ENCODE measurements at places on chromosomes 6 and 20. TPM values are rescaled to one million over a fixed set of nuclear protein-coding genes. Genes with fewer than 3 reads are reported as not detected.

DNA sequence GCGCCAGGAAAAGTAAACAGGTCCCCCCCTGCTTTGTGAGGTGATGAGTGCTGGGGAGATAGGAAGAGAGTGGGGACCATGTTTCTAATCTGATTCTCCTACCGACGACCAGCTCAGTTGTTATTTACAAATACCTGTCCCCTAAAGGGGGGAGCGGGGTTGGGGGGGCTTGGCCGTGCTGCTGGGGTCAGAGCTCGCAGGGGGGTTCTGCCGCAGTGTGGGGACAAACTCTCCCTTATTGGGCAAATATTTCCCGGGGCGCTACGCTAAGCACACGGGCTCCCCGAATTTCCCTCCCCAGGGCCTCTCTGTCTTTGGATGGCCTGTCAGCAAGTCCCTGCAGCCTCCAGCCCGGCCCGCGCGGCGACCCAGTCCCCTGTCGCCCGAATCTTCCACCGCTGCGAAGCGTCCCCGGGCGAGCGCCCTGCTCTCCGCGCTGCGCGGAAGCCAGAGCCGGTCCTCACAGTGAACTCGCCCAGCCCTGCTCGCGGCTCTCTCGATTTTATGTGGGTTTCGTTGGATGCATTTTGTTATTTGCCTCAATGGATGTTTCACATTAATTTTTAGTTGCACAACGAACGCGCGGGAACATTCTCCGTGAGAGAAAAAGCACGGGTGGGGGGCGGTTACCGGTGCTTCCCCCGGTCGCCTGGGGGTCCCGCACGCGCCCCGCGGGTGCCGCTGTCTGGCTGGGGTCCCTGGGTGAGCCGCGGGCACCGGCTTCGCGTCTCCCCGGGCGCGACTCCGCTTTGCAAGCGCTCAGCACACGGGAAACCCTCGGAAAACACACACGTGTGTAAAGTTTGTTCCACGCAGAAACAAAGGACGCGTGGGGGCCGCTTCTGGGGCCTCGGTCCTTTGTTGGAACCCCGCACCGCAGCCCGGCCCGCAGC lies 1.5 kb upstream of the STX16 start:
- no peaks in the 10 kb centered on the region for H3K27me3 ChIP-seq
- DNase-seq, result no peak
- peaks cover 19% of the 10 kb centered on the region for H3K4me1 ChIP-seq
- H3K4me3 ChIP-seq, result peak overlapping the region; percentile 94
- H3K36me3 ChIP-seq, result peaks cover 13% of the 10 kb centered on the region

DNA sequence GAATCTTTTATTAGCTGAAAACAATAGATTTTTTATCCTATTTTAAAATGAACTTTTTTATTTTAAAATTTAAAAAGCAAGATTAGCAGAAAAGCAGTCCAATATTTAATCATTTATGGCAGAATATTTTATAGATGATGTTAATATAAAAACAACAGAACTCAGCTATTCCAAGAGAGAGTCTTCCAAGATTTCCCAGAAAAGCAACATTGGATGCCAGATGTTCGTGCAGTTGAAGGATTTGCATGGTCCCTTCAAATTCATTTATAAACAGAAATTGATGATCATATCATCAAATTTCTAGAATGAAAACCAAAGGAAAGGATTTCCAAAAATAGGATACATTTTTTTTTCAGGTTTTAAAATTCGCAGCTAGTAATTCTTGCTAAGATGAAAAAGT lies 25.4 kb upstream of the CNKSR3 start:
- H3K36me3 ChIP-seq, result no peaks in the 10 kb centered on the region
- H3K4me1 ChIP-seq, result no peaks in the 10 kb centered on the region
- H3K4me3 ChIP-seq, result no peak overlapping the region

DNA sequence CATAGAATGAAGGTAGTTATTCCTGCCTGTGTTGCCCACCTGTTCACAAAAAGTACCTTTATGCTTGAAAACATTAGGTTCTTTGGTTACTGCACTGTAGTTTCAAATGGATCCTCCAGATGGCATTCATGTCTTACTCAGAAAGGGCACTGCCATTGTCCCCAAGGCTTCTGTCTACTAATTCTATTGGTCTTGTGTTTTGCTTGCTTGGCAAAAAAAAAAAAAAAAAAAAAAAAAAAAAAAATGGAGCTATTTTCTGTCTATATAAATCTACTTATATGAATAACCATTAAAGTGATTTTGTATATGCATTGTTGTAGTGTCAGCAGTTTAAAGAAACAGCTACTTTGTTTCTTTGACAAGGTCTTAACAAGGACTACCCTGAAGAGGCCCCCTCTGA lies 12.7 kb upstream of the EFHC1 start:
- H3K36me3 ChIP-seq, result peaks cover 10% of the 10 kb centered on the region
- no peaks in the 10 kb centered on the region for H3K4me1 ChIP-seq
- no peak for DNase-seq
- H3K27me3 ChIP-seq, result no peaks in the 10 kb centered on the region

DNA sequence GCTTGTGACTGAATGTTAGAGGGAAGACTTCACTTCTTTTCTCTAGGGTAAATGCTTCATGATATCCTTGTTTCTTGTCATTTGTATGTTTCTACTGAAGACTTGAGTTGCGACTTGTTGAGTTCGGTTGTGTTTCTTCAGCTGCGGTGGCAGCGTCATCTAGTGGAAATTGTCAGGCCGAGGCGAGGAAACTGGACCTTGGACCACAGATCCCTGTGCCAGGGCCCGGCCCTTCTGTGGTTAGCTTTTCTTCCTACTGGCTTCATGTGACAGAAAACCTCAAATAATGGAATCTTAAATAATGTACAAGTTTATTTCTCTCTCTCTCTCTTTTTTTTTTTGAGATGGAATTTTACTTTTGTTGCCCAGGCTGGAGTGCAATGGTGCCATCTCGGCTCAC lies 12.4 kb downstream of the MTHFD1L start:
- no peaks in the 10 kb centered on the region for H3K4me1 ChIP-seq
- H3K4me3 ChIP-seq, result no peak overlapping the region
- H3K27ac ChIP-seq, result no peak overlapping the region
- H3K36me3 ChIP-seq, result no peaks in the 10 kb centered on the region
- no peak for DNase-seq

GRCh38 chr6:148888856-148889255 lies 142.0 kb downstream of the UST start:
- no peaks in the 10 kb centered on the region for H3K36me3 ChIP-seq
- DNase-seq, result no peak
- no peaks in the 10 kb centered on the region for H3K27me3 ChIP-seq

- no peaks in the 10 kb centered on the region for H3K4me1 ChIP-seq
- DNase-seq, result no peak
- H3K36me3 ChIP-seq, result no peaks in the 10 kb centered on the region
- H3K27me3 ChIP-seq, result no peaks in the 10 kb centered on the region
- H3K4me3 ChIP-seq, result no peak overlapping the region
- H3K27ac ChIP-seq, result no peak overlapping the region
Observed at GRCh38 chr6:89008001-89008814, 44.8 kb upstream of the RNGTT start.

CD109 gene
- 0.64 TPM for total RNA-seq

PTGIS gene
- not detected for total RNA-seq

C6orf52 gene
- total RNA-seq, result 1.2 TPM

MOXD1 gene
- not detected for total RNA-seq
